Activated naive CD8-positive, alpha-beta T cell treated with anti-CD3 and anti-CD28 coated beads, Interleukin-2, amount 50 U/mL, for 24 hours (primary cell): ENCODE measurements at places on chromosomes 5 and 9.

DNA sequence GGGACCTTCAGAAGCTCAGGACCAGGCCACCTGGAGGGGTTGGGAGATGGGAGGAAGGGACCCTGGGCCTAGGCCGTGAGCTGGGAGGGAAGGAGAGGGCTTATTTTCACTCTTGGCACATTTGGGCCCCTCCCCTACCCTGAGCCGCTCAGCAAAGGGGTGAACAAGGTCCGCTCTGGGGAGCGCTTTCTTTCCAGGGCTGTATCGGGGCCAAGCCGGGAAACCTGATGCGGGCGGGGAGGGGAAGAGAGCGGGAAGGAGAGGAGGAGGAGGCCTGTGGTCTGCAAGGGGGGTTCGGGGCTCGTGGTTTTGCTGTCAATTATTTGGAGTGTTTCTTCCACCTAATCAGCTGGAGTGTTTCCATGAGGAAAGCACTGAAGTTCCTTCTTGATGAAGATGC is 62.7 kb upstream of the RXRA start:
- no peak for DNase-seq

- DNase-seq, result no peak
These were observed 14.2 kb downstream of the EEIG1 start for GRCh38 chr9:127966416-127967150.

DNA sequence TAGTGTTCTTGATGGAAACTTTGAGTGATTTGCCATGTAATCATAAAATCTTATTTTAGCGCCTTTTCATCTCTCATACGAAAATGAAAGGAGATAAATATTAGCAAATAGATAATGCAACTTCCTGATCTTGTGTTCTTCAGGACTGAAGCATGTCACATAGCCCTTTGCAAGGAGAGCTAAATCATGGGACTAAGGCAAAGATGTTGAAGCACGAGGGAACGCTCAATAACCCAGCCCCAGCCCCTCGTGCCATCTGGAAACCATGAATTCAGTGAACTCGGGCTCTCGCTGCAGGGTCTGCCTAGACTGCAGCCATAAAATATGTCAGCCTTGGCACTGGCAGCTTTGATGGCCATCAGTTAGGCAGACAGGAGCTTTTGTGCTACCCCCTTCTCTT is 58.2 kb downstream of the F2RL2 start:
- DNase-seq, result no peak

DNA sequence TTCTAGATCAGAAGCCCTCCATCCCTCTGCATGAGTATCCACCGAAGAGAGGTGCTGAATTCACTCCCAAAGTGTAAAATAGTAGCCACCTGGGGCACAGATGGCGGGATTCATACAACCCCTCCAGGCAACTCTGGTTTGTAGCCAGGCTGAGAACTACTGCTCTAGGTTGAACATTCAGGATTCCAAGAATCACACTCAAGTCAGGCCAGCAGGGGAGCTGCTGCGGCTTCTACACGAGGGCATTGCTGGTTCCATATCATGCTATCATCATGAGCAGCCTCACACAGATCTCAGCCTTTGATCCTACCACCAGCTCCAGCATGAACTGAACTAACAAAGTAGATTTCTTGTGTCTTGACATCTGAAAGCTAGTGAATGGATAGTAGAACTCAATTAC is 367.9 kb downstream of the DIRAS2 start:
- no peak for DNase-seq

GRCh38 chr5:16427587-16427986 is 38.0 kb downstream of the ZNF622 start:
- DNase-seq, result no peak
